ENCODE measurements at places on chromosomes 12 and 14.

DNA sequence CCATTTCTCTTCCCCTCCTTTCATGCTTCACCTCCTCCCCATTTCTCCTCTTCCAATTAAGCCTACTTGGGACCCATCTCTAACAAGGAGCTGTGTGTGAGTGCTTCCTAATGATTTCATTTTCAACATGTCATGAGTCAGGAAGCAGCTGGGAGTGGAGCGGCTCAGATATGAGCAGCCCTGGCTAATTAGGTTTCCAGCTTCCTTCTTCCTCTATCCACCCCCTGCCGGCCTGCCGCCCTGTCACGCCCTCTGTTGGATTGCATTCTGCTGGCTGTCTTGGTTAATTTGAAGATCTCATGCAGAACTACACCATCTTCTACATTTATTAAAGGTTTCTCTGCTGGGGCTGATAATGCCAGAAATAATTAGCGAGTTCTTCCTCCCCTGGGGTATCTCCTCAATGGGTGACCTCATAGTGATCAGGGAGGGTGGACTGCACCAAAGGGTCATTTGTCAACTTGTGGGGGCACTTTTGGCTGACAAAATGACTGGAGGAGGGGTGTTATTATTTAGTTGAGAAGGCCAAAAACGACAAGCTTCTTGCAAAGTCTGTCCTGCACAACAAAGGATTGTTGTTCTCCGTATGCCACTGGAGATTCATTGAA, 300.9 kb upstream of the SRRM4 start:
- H3K4me1 ChIP-seq: no peaks in the 10 kb centered on the region
- no peak for DNase-seq
- no peaks in the 10 kb centered on the region for H3K36me3 ChIP-seq

- H3K27ac ChIP-seq: peak overlapping the region; percentile 18
- no peaks in the 10 kb centered on the region for H3K27me3 ChIP-seq
- H3K36me3 ChIP-seq: no peaks in the 10 kb centered on the region
Measured at GRCh38 chr12:25789541-25789944, 168.9 kb upstream of the RASSF8 start.

DNA sequence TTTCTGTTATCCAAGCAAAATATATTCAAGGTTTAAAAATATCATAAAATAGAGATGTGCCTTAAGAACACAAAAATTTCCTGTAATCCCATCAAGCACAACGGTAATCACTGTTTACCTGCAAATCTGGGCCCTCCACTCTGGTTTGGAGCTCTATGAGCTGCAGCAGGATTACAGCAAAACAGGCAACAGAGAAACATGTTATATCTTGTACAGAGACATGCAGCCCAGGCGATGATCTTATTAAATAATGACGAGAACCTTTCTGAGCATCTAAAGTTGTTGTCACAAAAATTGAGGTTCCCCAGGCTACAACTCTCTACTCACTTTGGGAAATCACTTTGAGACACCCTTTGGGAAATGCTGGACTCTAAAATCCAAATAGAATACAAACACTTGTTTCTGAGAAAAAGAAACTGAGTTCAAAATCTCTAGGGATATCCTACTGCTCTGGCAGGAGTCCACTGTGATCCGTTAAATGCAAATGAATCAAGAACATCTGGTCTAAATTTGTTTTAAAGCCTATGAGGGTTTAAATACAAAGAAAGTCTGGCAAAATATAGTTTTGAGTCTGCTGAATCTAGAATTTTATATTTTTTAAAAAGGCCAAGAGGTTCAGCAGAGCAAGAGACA, 36.3 kb downstream of the STON2 start:
- DNase-seq: no peak
- no peaks in the 10 kb centered on the region for H3K36me3 ChIP-seq
- no peaks in the 10 kb centered on the region for H3K27me3 ChIP-seq
- no peak overlapping the region for H3K4me3 ChIP-seq
- no peak overlapping the region for H3K27ac ChIP-seq

DNA sequence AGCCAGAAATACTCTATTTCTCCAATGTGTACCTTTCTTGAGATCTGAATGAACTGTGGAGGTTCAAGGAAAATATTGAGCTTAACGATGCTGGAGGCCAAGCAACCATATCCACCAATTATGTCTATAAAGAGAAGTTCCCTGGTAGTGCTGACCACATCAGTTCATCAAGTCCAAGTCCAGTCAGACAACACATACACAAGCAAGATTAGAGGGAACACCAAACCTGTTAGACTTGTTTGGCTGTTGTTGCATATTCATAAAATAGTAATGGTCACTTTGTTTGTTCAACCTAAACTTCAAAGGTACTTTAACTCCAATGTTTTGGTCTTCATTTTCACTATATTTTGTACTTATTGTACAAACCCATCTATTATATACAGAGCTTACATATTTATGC, 81.6 kb downstream of the LMO3 start:
- no peak overlapping the region for H3K27ac ChIP-seq
- no peaks in the 10 kb centered on the region for H3K4me1 ChIP-seq
- no peaks in the 10 kb centered on the region for H3K27me3 ChIP-seq
- no peaks in the 10 kb centered on the region for H3K36me3 ChIP-seq
- no peak for DNase-seq

DNA sequence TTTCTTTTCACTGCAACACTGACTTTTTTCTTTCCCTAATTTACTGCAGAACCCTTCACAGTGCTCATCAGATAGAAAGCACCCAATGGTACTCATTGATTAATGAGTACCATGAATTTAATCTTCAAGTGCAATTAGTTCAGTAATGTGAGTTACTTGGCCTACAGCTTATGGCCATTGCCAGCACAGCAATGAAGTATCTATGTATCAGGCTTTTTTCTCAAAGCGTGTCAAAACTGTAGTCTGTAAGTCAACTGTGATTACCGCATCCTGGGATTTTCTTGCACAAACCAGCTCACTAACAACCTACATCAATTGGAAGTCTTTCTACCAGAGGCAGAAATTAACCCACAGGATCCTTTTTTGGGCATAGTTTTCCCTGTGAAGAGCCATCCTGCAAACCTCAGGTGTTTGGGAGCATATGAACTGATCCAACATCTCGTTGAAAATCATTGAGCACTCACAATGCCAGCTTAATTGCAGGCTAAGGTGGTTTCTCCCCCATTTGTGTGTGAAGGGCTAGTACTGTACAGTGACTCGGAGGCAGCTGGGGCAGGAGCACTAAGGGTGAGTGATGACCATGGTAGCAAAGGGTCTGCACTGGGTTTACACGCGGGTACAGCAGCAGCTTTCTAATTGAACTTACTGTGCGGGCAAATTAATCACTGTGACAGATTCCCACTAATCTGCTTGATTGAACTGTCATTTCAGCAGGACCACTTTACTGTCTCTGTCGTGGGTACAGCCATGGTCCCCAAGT, 619.3 kb downstream of the SNAPC1 start:
- no peak for DNase-seq
- no peaks in the 10 kb centered on the region for H3K27me3 ChIP-seq
- H3K27ac ChIP-seq: no peak overlapping the region
- H3K36me3 ChIP-seq: no peaks in the 10 kb centered on the region
- H3K4me3 ChIP-seq: no peak overlapping the region

DNA sequence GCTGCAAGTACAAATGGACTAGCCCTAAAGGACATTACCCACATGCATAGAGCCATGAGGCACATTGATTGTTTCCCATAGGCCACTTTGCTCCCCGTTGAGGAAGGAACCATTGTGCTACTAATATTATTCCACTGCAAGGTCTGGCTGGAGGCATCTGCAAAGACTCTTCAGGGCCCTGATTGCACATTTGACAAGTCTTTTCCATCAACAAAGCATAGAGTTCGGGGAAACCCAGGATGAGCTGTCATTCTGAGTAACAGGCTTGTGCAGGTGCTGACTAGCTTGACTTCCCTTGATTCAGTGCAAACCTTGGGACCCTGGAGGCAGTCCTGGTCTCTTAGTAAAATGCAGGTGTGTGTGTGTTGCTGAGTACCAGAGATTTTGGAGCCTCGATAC, 73.8 kb downstream of the SUSD6 start:
- no peak overlapping the region for H3K4me3 ChIP-seq
- H3K27me3 ChIP-seq: no peaks in the 10 kb centered on the region
- H3K36me3 ChIP-seq: no peaks in the 10 kb centered on the region
- H3K4me1 ChIP-seq: peaks cover 71% of the 10 kb centered on the region

- H3K4me1 ChIP-seq: no peaks in the 10 kb centered on the region
- no peak overlapping the region for H3K27ac ChIP-seq
- no peak for DNase-seq
- H3K36me3 ChIP-seq: no peaks in the 10 kb centered on the region
- no peak overlapping the region for H3K4me3 ChIP-seq
Measured at GRCh38 chr12:90543841-90544240, 411.1 kb downstream of the CCER1 start.

DNA sequence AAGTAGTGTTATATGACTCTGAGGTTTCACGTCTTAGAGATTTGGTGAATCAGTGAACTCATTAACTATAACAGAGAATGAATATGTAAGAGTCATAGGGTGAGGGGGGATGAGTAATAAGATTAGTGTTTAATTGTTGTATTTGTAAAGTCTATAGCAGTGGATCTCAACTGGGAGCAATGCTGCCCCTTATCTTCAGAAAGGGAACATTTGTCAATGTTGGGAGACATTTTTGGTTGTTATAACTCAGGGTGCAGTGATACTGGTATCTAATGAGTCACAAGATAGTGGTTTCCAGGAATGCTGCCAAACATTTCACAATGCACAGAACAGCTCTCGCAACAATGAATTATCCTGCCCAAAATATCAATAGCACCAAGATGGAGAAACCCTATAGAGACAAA, 1193.7 kb downstream of the GALC start:
- no peak for DNase-seq
- H3K4me3 ChIP-seq: no peak overlapping the region
- H3K36me3 ChIP-seq: no peaks in the 10 kb centered on the region
- H3K27ac ChIP-seq: no peak overlapping the region
- no peaks in the 10 kb centered on the region for H3K4me1 ChIP-seq

All from sigmoid colon (tissue), 7 donors.